ENCODE measurements at places on chromosomes 16 and 17.

- ATAC-seq, result no peak
Measured at GRCh38 chr16:66944054-66944441, 8.7 kb downstream of the CES2 start.

DNA sequence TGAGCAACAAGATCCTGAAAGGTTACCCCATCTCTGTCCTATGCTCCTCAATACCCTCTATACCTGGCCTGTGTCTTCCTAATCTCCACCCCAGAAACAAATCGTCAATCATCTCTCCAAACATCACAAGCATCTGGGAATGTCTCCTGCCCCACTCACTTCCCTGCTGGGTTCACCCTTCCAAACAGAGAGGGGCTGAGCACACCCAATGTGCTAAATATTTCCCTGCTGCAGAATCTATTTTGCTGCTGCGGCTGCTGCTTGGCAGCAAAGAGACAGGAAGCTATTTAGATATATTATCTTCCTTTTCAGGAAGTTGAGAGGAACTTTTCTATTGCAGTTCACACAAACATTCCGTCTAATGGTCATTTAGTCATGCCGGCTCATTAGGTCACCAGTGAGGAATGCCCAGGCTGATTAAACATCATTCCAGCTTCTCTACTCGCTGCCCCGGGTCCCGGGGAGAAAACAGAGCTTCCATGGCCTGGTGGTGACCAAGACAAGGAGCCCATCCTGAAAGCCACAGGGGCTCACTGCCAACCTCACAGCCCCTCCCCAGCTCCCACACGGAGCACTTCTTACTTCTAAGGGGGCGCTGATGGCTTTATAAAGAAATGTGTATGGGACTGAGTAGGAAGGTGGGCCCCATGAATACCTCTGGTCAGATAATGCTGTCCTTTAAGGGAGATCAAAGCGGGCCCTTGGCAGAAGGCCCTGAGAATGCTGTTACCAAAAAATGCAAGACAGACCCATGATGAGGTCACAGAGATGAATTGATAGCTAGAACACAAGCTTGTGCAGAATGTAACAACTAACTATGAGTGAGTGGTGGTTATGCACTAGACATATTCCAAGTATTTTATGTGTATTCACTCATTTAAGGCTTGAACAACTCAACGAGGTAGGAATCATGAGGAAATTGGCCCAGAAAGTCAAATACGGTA lies 218.3 kb downstream of the SOX9 start:
- peak; percentile 49 for ATAC-seq

GRCh38 chr17:47119746-47120520 lies 69.2 kb downstream of the CDC27 start:
- ATAC-seq, result no peak

DNA sequence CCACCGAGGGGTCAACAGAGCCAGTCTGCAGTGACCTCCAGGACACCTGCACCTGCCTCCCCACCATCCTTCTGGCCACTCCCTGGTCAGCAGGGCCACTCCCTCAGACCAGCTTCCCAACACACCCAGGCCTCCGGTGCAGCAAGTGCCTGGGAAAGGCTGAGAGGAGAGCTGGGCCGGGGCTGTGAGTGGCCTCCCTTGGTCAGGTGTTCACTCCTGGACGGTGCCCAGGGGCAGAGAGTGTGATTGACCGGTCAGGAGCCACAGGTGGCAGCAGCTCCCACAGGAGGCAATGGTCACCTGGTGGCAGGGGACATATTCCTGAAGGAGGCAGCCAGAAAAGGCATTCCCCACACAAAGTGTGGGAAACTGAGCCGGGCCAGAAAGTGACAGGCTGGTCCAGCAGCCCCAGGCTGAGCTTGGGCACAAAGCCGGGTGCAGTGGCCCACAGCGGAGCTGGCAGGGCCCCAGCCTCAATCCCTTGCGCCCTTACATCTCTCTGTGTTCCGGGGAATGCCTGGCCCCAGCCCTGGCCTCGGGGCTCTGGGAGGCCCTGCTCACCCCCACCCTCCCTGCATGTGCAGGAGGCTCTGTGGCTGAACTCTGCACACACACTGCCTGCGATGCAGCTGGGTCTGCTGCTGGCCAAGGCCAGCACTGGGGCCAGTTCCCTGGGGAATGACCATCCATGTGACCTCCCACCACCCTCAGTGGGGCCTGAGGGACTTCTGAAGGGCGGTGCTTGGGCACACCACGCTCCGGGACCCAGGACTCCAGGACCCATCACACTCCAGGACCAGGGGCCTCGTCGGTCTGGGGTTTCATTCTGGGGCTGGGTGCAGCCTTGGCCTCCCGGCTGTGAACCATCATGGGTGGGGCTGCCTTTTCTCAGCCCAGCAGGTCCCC lies 1.2 kb upstream of the C17orf99 start:
- no peak for ATAC-seq

DNA sequence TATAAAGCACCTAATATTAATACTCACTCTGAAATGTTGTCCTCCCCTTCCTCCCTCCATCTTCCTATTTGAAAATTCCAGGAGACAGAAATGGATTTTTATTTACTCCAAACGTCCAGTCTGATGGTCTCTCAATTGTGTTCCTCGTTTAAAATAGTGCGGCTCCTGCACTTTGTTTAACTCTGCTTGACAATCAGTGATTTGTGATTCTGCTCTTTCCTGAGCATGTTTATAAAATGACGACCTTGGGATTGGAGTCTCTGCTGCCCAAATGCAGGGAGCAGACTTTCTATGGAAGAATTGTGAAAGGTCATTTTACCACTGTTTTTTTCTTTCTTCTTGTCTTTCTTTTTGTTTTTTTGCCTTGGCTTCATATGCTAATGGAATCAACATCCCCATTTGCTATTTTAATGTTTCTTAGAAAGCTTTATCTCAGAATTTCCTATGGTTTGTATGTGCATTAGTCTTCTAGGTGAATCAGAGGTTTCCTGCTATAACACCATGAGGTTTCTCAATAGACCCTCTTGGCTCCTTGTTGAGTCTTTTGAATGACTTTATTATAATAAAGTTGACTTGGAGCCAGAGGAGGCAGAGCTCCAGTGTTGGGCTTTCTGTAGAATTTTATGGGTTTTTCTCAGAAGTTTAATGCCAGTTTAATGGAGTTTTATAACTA lies 376.5 kb downstream of the CDH11 start:
- ATAC-seq, result no peak
